Right kidney (tissue), 9 donors: ENCODE measurements at places on chromosomes 1 and 21.

GRCh38 chr1:220123889-220124288 lies 30.0 kb downstream of the IARS2 start:
- DNase-seq: no peak

- no peak for DNase-seq
Observed at GRCh38 chr1:12302798-12303447, 73.1 kb downstream of the VPS13D start.

DNA sequence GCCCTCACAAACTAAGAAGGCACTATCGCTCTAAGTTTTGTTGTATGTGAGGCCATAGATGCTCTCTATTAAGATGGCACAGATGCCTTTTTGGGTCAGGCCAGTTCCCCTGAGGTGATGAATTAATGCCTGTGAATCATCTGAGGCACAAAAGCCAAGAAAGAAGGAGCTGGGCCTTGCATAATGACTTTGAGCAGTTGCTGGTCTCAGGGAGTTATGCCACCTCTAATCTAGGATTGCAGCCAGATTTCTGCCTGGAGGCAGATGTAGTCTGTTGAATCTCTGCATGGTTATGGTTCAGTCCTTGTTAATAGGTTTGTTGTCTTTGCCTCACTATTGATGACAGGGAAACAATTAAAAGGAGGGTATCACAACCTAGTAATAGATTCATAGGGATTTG lies 168.1 kb upstream of the CHRM3 start:
- DNase-seq: no peak

DNA sequence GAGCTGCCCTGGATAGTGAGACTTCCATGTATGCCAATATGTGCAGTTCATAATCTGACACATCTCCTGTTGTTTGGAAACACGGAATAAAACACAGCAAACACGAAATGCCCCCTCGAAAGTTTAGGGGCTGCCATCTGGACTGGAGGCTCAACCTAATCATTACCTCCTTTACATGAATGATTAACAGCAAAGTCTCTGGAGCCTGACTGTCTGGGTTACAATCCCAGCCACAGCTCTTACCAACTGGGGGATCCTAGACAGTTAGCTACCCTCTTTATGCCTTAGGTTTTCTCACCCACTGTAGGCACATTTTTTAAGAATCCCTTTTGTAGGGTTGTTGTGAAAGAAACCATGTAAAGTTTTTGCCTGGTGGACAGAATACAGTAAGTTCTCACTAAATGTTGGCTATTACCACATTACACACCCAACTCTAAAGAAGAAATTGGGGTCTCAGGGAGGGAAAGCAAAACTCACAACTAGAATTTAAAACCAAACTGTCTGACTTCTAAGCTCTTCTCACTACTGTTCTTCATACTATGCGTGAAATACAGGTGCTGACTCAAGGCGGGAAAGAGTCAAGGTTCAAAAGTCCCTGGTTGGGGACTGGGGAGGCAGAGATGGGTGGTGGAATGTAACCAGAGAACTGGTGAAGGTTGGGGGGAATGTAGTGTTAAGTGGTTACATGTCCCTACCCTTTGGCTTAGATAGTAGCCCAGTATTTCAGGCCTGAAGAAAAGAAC lies 24.2 kb downstream of the CYP4A22 start:
- no peak for DNase-seq

DNA sequence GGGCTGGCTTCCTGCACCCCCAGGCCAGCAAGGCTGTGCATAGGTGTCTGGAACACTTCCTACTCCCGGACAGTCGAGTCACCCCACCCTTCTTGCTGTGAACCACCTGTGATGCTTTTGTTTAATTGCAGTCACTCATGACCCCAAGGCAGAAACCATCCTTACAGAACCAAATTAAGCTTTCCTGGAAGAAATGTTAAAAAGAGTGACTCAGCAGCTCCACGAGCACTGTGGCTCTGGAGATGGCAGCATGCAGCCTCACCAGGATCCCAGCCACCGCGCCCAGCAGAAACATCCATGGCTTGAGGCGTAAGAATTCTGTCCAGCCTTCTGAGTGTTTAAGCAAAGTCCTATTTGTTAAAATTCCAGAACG lies 28.8 kb downstream of the SNAP47 start:
- DNase-seq: no peak
